HTR-8/SVneo (cell line): ENCODE measurements at places on chromosomes 2 and 18.
A peak's percentile ranks its signal among the peaks of the same experiment; 100 is the strongest.

DNA sequence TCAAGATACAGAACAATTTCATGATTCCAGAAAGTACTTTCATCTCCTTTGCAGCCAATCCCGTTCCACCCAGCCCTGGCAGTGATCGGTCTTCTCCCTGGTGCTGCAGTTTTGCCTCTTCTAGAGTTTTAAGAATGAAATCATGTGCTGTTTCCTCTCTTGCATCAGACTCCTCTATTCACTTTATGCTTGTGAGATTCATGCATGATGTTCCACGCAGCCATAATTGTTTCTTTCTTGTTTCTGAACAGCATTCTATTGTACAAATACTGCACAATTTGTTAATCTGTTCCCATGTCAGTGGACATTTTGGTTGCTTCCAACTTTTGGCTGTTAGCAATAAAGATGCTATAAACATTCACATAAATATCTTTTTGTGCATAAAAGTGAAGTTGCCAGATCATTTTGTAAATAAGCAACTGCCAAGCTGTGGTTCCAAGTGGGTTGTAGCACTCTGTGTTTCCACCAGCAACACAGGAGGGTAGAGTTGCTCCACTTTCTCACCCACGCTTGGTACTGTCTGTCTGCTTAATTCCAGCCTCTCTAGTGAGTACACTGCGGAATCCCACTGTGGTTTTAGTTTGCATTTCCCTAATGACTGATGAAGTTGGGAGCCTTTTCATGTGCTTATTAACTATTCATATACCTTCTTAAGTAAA is 104.5 kb downstream of the TWIST2 start:
- no peak for DNase-seq

DNA sequence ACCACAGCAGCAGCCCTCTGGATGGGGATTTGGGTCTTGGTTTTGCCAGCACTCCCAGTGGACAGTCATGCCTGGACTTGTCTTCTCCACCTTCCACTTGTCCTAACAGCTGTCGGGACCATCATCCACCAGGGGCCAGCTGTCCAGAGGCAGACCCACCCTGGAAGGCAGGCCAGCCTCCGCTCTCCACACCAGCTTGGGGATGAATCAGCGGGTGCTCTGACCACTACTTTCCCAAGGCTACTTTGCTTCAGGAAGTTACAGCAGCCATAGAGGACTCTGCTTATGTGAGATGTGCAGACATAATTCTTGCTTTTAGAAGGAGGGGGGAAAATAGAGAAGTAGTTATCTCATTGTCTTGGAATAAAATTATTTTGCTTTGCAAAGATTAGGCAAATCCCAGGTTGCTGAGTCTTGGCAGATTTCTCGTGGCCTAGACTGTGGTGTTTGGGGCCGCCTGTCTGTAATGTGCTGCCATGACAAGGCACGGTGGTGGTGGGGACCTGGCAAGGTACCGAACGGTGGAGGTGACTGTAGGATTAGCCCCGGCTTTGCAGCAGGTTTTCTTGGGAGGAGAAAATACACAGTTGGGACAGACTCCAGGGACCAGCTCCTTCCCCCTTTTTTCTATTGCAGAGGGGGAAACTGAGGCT is 148.7 kb downstream of the AGAP1 start:
- DNase-seq: no peak

GRCh38 chr18:12403601-12404506 is 3.9 kb upstream of the PRELID3A start:
- DNase-seq: peak; percentile 57

- DNase-seq: no peak
These were observed 596.9 kb downstream of the NYAP2 start for GRCh38 chr2:225996462-225996828.

DNA sequence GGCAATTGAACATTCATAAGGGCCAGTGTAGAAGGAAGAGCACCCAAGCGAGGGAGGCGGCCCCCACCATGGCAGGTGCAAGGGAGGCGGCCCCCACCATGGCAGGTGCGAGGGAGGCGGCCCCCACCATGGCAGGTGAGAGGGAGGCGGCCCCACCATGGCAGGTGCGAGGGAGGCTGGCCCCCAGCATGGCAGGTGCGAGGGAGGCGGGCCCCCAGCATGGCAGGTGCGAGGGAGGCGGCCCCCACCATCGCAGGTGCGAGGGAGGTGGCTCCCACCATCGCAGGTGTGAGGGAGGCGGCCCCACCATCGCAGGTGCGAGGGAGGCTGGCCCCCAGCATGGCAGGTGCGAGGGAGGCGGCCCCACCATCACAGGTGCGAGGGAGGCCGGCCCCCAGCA is 24.7 kb upstream of the GPC1 start:
- DNase-seq: no peak

- no peak for DNase-seq
These were observed 152.1 kb downstream of the PXDN start for GRCh38 chr2:1591978-1592907.

GRCh38 chr2:126306539-126306938 is 349.4 kb upstream of the GYPC start:
- no peak for DNase-seq

DNA sequence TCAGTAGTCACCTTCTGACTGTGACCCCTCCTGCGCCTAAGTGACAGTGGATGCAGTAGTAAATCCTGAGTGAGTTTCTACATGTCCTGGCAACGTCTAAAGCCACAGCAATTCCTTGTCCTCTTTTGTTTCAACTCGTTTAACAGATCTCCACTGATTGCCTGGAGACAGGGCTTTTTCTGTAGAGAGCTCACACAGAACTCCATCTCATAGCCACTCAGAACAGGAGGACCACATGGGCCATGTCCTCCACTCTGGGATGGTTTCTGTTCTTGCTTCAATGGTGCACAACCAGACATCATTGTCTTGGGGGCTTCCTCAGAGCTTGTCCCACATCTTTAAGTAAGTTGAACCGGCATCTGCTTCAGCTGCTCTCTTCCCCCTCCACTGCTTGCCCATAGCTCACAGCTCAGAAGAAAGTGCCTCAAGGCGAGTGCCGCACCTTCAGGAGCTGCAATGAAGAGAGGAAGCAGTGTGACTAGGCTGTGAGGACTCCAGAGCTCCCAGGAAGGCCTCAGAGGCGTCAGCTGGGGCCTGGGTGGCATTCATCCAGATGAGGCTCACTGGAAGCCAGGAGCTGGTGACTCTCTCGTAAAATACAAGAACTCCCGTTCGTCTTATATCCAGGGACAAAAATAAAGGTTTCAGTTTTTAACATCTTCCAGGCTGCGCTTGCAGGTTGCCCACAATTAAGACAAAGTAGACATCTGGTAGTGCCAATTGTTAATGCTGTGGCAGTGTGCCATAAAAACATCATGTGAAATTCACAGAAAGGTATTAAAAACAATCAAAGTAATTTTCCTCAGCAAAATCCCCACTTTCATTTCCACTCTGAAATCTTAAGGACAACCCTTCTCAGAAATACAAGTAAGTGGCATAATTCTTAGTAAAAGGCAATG is 37.3 kb downstream of the ST3GAL5 start:
- no peak for DNase-seq

- DNase-seq: no peak
These were observed 64.2 kb upstream of the SH3RF3 start for GRCh38 chr2:109064660-109065390.

- DNase-seq: no peak
These were observed 99.3 kb upstream of the FN1 start for GRCh38 chr2:215535125-215535668.

DNA sequence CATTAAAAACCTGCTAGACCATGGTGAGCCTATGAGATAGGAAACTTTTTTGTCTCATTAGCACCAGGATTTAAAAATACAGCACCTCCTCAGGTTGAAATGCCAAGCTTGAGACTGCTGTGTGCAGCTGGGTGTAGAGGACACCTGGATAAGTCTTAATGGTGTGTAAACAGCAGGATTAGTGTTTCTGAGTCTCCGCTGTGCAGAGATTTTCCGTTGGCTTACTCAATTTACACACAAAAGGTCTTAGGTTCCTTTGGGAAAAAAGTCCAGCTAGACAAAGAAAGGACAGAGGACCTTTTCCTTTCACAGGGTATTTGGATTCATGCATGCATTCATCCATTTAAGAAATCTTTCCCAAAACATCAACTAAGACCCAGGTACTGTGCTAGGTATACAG is 168.1 kb downstream of the NRXN1 start:
- no peak for DNase-seq

DNA sequence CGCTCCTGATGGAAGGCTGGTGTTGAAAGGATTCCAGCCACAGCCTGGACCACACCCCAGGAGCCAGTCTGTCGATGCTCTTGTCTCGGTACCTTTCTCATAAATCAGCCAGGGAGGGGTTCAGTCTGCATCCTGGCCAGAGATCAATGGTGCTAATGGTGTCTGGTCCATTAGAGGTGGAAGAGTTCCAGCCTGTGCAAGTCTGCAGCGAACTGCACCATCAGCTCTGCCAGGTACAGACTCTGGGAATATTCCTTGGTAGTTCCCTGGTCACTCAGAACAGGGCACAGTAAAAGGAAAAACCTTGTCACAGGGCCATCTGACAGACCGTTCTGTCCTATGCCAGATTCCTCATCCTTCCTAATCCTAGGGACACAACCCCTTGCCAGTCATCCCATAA is 164.3 kb downstream of the MTCL1 start:
- DNase-seq: no peak

DNA sequence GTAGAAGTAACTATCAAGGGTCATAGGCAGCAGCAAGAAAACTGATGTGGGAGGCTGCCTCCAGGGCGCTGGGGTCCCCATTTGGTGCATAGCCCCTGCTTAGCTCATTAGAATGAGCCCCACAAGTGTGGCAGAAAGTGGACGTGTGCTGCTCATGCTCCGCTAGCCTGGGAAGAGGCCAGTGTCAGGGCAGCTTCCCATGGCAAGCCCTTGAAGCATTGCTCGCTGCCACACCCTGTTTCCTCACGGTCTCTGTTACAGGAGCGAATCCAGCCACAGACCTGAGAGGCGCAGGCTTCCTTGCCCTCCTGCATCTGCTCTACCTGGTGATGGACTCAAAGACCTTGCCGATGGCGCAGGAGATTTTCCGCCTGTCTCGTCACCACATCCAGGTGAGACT is 22.5 kb downstream of the ELMOD3 start:
- no peak for DNase-seq

- DNase-seq: no peak
These were observed 33.4 kb upstream of the MGAT5 start for GRCh38 chr2:134220344-134220974.
